ENCODE measurements at places on chromosomes 4 and X.
A peak's percentile ranks its signal among the peaks of the same experiment; 100 is the strongest.

GRCh38 chr4:68410149-68410548 is 37.1 kb upstream of the TMPRSS11E start:
- no peak for DNase-seq

DNA sequence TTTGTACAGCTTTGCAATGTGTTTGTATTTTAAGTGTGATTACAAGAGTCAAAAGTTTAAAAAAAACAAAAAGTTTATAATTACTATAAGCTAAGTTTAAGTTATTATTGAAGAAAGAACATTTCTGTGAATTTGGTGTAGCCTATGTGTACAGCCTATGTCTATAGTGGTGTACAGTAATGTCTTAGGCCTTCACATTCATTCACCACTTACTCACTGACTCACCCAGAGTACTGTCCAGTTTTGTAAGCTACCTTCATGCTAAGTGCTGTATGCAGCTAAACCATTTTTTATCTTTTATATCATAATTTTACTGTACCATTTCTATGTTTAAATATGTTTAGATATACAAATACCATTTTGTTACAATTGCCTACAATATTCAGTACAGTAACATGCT is 182.3 kb downstream of the RPA4 start:
- DNase-seq = no peak

DNA sequence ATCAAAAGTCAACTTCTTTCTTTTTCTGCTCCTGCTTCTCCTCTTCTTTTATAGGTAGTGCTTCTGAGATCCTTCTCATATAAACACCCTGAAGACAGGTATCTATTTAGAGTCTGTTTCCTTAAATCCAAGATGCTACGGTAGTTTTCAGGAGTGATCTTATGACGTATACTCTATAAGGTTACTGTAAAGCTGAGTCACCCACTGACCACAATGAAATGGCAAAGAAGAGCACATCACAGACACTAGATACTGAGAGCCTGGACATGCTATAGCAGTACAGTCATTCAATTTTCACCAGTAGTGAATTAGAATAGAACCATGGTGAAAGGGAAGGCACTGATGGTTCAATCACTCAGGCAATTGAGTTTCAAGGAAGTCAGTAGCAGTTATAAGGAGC is 412.5 kb downstream of the ADAM29 start:
- no peak for DNase-seq

GRCh38 chr4:68369142-68369805 is 19.4 kb upstream of the YTHDC1 start:
- no peak for DNase-seq

GRCh38 chrX:56802921-56803849 is 74.1 kb downstream of the NBDY start:
- peak; percentile 65 for DNase-seq

- no peak for DNase-seq
These were observed 123.3 kb upstream of the RAI2 start for GRCh38 chrX:17984415-17984814.

DNA sequence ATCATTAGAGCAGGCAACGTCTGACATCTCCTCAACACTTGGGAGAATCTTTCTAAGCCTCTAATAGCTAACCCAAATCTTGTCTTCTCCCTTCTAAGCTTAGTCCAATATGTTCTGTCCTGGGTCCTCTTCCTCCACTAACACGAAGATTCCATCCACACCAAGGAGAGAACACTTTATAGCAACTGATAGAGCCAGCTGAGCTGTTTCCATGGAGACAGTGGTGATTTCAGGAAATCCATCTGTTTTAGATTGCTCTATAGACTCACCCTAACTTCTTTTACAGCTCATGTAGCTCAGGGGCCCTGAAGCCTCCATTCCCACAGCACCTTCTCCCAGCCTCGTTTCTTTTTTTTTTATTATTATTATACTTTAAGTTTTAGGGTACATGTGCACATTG is 37.4 kb downstream of the SCD5 start:
- no peak for DNase-seq

GRCh38 chr4:95540227-95540626 is 8.5 kb downstream of the UNC5C start:
- DNase-seq = no peak

GRCh38 chrX:69297506-69297905 is 132.3 kb upstream of the PJA1 start:
- DNase-seq = no peak

DNA sequence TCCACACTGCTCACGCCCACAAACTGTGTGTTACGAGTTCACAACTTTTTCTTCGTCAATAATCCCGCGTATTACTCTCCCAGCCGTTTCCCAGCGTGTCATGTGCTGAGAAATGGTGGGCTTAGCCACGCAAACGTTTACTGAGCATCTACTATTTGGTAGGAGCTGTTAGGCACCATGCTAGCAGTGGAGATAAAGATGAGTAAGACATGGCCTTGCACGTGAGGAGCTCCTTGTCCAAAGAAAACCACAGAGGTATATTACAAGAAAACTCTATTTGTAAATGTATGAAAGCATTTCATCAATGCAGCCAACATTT is 821 bp upstream of the TMEM128 start:
- no peak for DNase-seq

GRCh38 chr4:57154191-57154590 is 44.0 kb upstream of the IGFBP7 start:
- DNase-seq = no peak

DNA sequence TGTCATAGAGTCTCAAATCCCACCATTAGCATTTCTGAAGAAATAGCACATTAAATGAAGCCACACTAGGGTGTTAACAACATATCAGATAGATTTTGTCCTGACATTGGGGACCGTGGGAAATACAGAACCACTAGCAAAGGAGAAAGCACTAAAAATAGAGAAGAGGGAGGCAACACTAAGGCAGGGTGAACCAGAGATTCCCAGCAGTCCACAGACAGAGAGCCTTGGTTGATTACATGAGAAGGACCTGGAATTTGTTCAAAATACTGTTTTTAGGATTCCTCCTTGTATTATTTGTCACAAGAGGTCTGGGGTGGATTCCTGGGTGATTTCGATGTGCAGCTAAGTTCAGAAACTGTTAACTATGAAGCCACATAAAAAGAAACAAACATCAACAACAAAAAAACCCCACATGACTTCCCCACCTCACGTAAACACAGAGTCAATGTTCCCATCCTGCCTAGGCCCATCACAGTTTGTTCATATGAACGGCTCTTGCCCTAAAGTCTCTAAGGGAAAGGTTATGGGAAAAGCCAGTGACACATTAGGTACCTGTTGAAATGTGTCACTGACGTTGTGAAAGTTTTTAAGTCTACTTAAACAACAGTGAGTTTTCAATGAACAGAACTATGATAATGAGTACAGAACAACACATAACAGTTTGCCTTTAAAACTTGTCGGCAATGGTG is 23.6 kb upstream of the GRSF1 start:
- DNase-seq = no peak

DNA sequence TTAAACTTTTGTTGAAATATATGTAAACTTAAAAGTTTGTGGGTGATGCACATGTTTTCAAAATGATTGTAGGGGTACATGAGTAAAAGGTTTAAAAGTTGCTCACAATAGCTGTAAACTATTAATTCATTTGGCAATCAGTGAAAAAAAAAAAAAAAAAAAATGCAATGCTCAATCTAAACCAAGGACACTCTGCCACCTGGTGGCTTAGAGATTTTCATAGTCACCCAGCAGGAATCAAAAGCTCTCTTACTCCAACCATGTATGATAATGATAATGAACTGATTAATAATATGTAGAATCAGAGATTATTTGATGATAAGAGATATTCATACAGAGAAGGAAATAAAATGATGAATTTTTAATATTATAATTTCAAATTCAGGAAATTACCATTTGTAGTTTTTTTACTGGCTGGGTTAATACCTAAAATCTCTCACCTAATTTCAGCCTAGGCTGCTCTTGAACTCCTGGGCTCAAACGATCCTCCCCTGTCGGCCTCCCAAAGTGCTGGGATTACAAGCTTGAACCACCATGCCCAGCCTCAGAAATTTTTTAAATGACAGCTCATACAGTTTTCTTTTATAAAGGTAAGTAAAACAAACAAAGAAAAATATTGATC is 46.9 kb upstream of the SLC25A4 start:
- DNase-seq = no peak

- no peak for DNase-seq
These were observed 170.3 kb upstream of the PUDP start for GRCh38 chrX:7318241-7318640.

- DNase-seq = no peak
These were observed 4.9 kb upstream of the MAGEB17 start for GRCh38 chrX:16162391-16162790.

- DNase-seq = no peak
These were observed 75.6 kb upstream of the RXFP1 start for GRCh38 chr4:158446106-158446505.

- no peak for DNase-seq
These were observed 217.6 kb downstream of the ZNF674 start for GRCh38 chrX:46327566-46328115.

- DNase-seq = peak; percentile 1
These were observed 46.4 kb downstream of the PAGE2 start for GRCh38 chrX:55135171-55135570.

- no peak for DNase-seq
These were observed 3.0 kb downstream of the IL21 start for GRCh38 chr4:122617597-122618593.

DNA sequence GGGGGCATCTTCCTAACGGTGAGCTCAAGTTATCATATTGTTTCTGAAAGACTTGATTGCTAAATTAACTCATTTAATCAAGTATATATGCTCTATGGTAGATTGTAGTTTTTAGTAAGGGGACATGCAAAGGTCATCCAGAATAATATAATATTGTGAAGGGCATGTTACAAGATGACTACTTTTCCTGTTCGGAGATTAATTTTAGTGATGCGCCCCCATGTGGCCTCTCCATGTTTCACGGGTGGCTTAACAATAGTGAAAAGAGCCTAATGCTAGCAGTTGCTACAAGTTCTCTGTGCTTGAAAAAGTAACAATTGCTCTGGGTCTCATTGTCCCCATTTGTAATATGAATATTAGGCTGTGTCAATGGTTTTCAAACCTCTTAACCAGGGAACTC is 12.2 kb downstream of the SMPX start:
- peak; percentile 16 for DNase-seq

- no peak for DNase-seq
These were observed 124.0 kb downstream of the HMX1 start for GRCh38 chr4:8747467-8748235.

- DNase-seq = no peak
These were observed 193.9 kb upstream of the EDNRA start for GRCh38 chr4:147286846-147287587.

- no peak for DNase-seq
These were observed at the start of gene MID1 for GRCh38 chrX:10620121-10620699. Gene MID1, minus strand, starts transcription at chrX:10620585. Its CDS starts 53,038 bp downstream, at chrX:10567547.

- DNase-seq = no peak
These were observed 278.9 kb upstream of the GIMD1 start for GRCh38 chr4:106647451-106647850.

- DNase-seq = no peak
These were observed 98.4 kb downstream of the PHKA2 start for GRCh38 chrX:18885328-18886004.

DNA sequence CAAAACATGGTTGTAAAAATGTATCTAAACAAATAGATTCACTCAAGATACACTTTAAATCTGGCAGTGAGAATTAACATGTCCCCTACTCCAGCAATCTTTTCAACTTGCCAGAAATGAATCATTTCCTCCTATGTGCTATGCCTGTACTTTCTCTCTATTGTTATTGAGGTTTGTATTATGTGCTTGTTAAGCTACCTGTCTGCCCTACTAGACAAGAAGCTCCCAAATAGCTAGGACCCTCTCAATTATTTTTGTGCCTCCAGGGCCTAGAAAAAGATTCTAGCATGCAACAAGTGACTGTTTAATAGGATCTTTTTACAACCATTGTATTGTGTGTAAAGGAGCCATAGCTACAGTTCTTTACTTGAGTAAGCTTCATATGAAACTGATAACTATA is 3.5 kb upstream of the SAP30 start:
- no peak for DNase-seq

DNA sequence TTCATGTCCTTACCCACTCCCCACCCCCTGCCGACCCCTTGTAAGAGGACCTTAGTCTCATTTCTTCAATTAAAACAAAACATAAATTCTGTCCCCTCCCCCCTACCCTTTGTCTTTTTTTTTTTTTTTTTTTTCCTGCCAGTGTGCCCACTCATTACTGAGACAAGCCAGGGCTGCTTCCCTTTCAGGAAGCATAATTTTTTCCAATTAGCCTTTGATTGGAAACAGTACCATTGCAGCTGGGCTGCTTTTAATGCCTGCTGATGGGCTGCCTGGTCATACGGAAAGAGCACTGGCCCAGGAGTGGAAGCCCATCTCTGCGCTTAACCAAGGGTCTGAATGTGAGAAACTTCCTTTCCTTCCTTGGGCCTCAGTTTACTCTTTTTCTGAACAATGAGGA is 18.6 kb upstream of the CAPN6 start:
- no peak for DNase-seq

DNA sequence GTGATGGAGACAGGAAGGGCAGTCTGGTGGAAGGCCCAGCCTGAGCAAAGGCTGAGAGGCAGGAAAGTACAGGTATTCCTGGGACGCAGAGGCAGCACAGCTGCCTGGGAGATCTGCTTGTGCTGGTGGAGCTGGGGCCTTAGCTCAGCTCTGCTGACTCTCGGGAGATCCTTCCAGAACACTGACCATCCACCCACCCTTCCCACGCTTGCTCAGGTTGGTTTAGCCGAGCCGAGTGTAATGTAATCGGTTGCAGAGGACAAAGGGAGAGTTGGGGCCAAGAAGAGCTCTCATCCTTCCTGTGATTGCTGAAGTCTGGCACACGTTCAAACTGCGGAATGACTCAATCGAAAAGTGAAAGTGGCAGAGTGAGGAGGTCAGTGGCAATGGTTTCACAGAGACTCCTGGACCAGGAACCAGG is 43.1 kb upstream of the GPR78 start:
- DNase-seq = no peak
